ENCODE measurements at places on chromosomes 2 and 18.
A peak's percentile ranks its signal among the peaks of the same experiment; 100 is the strongest.

DNA sequence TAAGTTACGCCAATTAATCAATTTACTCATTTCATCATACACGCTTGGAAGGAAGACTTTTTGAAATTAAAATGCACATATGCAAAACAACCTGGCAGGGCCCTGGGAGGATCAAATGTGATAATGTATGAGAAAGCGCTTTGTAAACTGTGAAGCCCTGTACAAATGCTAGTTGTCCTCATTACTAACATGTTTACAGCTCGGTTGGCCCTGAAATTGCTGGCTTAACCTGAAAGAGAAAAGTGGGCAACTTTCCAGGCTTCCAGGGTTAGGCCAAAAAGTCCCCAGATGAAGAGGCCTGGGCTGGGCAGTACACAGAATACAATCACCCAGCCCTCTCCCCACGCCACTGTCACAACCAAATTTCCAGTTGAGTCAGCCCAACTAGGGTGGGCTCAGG lies 60.2 kb downstream of the DNMT3A start:
- DNase-seq: no peak

DNA sequence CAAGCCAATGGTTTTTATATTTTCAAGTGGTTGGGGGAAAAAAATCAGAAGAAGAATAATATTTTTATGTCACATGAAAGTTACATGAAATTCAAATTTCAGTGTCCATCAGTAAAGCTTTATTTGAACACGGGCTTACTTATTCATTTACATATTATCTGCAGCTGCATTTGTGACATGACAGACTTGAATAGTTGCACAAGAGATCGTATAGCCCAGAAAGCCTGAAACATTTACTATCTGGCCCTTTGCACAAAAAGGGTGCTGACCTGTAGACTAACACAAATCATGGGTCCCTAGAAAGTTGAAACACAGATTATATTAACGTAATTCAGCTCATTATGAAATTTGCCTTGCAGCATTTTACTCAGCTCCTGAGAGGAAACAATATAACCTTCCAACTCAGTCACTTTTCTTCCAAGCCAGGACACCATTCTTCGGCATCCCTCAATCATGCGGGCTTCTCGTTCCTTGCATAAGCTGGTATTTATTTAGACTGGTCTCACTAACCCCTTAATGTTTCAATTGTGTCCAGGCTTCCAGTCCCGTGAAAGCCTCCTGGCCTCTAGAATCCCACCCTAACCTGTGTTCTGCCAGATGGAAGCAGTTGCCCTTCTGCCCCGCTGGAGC lies 402.7 kb downstream of the SETBP1 start:
- DNase-seq: no peak

DNA sequence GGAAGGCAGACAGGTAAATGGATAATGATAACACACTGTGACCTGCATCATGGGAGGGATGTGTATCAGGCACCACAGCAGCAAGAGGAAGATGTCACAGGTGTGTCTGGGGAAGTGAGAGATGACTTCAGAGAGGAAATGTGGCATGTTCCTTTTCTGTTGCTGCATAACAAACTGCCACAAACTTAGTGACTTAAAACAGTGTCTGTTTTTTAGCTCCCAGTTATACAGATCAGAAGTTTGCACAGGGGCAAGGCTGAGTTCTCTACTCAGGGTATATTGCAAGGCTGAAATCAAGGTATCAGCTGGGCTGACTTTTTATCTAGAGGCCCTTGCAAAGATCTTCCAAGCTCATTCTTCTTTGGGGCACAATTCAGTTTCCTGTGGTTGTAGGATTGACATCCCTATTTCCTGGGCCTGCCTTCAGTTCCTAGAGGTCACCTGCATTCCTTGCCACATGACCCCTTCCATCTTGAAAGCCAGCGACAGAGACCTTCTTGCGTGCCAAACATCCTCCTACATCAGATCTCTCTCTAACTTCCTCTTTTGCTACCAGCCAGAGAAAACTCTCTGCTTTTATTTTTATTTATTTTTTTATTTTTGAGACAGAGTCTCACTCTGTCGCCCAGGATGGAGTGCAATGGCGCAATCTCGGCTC lies 2.1 kb upstream of the MAP3K2 start:
- DNase-seq: no peak

DNA sequence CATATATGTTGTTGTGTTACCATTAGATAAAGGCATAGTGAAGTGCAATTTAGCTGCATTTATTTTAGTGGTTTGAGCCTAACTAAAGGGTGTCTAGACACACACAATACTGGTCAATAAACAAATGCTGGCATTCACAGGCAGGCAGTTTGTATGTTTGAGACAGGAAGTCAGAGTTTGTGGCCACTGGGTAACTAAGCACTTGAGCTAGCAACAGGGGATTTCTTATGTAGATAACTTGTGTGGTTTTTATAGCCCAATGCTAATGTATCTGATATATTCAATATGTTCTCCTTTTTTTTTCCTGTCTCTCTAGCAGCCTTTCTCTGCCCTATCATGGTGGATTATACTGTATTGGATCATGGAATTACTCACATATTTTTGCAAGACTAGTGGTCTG lies 38.1 kb downstream of the LRRTM4 start:
- no peak for DNase-seq

- DNase-seq: no peak
Observed at GRCh38 chr2:40158781-40159180, 293.1 kb downstream of the SLC8A1 start.

GRCh38 chr2:120778244-120778643 lies 42.6 kb downstream of the GLI2 start:
- DNase-seq: no peak

DNA sequence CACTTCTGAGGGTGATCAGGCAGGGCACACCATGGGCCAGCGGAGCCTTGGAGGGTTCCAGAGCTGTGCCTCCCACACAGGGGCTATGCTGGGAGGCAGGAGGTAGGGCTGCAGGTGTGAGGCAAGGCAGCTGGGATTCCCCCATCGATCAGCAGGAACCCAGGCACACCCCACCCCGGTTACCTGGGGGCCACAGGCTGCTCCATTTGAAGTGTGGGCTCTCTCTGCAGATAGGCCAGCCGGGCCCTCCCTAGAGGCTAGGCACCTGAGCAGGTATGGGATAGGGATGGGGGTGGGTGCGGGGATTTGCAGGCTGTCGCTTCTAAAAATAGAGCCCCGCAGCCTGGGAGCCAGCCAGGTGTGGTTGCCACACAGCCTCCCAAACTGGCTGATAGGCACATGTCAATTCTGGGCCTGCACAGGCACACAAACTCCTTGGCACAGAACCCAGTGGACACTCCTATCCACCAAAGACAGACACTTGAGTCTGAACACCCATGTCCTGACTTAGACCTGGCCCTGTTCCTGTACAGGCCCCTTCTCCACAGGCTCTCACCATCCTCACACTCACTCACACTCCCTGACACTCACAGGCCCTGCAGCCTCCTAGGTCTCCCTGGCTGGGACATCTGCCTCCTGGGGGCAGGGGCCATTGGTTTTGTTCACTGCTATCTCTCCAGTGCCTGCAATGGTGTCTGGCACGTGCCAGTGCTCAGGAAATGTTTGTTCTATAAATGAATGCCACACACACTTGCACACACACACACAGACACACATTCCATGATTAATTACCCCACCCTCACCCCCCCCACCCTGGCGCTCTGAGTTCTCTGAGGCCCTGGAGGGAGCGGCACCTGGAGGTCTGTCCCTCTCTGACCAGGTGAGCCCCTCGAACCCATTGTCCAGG lies 73.4 kb downstream of the ZFP36L2 start:
- DNase-seq: no peak

DNA sequence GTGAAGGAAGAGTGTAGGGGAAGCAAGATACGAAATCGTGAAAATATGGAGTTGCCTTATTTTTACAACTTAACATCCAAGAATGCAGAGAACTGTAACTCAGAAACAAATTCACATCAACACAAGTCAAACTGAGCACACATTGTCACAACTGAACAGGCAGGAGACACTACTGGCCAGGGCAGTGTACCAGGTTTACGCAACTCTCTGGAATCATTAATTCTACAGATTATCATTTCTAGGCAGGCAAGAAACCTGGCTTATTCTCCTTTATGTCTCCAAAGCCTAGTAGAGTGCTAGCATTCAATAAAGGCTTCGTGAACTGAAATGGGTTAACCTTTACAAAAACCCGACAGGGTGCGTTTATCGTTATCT lies 584 bp downstream of the COA5 start:
- no peak for DNase-seq

DNA sequence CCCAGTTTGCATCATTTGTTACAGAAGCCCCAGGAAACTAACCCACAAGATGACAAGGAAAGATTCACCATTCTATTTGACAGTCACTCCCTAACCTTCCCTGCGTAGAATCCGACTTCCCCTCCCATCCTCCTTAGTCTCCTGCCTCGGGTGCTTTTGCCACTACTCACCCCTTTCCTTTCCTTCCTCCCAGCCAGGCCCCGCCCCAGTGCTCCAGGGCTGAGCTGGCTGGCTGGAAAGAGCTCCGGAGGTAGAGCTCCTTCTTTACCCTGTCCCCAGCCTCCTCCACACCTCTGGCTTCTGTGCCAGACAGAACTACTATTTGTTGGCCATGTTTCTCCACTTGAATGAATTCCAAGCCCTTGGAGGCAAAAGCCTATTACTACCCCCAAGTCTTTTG lies 317.6 kb upstream of the NCKAP5 start:
- DNase-seq: no peak

DNA sequence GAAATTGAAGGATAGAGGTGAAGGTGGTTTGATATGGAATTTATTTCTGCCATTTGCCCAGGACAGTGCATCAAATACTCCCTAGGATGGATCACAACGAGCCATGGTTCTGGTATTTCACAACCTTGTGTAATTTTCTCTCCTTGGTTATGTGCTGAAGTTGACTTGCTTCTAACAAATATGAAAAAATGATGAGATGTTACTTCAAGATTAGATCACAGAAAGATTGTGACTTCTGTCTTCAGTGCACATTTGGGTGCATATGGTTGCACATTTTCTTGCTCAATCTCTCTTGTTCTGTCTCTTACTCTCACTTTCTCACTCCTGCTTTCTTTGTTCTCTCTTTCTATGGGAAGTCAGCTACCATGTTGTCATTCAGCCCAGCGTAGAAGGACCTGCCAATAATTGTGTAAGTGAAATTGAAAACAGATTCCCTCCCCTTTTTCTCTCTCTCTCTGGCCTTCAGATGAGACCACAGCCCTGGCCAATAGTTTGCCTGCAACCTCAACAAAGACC lies 104.6 kb upstream of the RMDN2 start:
- no peak for DNase-seq

GRCh38 chr2:64295326-64296139 lies 151.3 kb upstream of the PELI1 start:
- no peak for DNase-seq

DNA sequence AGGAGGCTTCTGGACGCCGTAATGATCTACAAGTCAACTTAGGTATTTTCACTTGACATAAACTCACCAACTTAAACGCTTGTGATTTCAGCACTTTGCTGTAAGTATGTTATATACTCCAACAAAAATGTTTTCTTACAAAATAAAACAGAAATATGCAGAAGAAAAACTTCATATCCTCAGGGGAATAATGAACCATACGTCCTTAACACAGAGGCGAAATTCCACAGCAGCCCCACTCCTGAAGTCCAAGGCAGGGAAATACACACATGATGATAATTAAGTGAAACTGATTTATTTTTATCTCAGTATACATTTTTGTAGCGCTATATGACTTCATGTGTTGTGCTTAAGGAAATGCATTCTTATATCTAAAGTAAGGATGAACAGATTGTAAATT lies 335.4 kb upstream of the VWC2L start:
- DNase-seq: no peak

GRCh38 chr18:35756506-35757117 lies 175.1 kb downstream of the GALNT1 start:
- DNase-seq: peak; percentile 60
